IMR-90 (cell line): ENCODE measurements at places on chromosomes 4 and X.

DNA sequence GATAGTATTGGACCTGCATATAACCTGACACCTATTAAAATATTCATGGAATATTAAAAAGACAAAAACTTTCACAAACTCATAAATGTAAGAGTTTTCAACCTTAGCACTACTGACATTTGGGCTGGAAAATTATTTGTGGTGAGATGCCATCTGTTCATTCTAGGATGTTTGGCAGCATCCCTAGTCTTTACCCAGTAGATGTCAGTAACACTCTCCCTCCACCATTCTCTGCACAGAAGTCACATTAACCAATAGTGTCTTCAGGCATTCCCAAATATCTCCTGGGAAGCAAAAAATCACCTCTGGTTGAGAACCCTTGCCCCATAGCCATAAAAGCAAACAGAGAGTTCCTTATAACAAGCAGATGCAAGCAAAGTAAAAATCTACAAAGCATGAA lies 41.4 kb upstream of the NDST4 start:
- no peak for DNase-seq

DNA sequence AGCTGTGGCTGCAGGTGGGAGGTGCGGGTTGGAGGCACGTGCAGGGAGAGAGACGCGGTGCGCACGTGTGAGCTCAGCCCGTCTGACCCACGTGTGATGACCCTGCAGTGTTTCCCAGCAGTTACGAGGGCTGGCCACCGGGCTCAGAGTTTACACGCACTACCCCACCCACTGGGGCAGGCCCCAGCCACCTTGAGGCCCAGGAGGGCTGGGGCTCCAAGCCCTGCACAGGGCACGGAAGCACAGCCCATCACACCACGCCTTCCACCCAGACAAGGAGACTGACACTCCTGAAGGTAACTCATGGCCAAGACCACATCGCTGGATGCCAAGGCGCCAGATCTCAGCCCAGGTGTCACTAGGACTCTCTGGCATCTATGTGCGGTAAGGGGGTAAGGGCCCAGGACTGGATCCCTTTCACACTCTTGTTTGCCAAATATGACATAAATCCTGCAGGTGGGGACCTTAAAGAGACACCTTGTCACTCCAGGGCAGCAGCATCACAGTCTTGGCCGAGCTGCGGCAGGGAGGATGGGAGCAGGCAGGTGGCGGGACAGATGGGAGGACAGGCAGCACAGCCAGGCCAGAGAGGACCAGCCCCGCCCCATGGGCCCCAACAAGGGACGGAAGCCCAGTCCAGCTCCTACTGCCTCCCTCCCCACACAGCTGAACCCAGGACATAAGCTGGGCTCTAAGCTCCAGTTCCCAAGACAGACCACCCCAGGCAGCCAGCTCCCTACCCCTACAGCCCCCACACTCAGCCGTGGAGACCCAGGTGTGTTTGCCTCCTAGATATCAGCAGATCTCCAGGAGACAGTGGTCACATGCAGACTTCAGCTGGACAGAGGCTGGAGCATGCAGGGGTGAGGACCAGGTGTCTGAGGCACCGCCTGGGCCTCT lies 56.8 kb downstream of the ZFYVE28 start:
- no peak for DNase-seq

- DNase-seq = no peak
Measured at GRCh38 chrX:102995316-102995715, 58.2 kb downstream of the RAB40AL start.

GRCh38 chr4:122639181-122639580 lies 18.3 kb upstream of the IL21 start:
- DNase-seq = no peak

DNA sequence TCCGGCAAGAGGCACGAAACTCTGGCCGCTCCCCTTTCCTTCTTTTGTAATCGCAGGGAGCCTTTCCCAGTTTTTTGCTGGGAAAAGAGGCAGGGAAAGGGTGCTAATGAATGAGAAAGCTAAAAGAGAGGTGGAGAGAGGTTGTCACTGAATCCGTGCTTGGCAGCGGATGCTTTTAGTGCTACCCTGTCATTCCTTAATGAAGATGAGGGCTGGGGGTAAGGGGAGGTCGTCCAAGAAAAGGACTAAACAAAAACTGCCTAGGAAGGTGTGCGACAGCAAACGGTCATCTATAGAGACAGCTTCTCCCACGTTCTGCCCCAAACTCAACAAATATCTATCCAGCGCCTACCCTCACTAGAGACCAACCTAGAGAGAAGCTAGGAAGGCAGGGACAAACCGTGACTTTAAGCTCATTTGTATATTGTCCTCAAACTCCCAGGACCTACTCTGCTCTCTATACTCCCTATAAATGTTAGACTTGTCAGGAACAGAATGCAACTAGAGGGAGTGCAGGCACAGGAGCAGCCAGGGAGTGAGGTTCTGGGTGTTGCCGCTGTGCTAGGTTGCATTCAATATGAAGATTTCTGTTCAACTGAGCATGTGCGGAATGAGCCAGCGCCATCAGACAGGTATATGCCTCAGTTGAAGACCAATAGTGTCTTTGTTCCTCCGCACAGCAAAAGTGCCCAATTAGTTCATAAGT lies 777 bp upstream of the CASK start:
- peak; percentile 26 for DNase-seq

DNA sequence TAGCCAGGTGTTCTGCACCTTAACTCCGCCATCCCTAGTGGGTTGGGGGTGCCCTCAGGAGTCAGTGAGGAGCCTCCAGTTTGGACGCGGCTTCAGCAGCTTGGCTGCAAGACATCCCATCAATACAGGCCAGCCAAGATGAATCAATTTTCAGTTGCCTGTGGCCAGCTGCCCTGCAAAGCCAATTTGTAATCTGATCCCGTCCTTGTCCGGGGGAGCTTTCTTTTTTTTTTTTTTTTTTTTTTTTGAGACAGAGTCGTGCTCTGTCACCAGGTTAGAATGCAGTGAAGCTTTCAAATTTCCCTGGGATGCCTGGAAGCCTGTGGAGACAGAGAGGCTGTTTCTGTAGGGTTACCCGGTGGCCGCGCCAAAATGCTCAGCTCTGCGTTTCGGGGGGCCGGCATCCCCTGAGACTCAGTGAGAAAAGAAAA lies 192.5 kb downstream of the ASMT start:
- DNase-seq = peak; percentile 2

- peak; percentile 95 for DNase-seq
Measured at GRCh38 chr4:89111833-89112563, 665 bp downstream of the TIGD2 start.

- peak; percentile 73 for DNase-seq
Measured at GRCh38 chr4:30720021-30720660, at the start of gene PCDH7. PCDH7 (plus strand) TSS chr4:30720369; CDS start chr4:30721423, 1,054 bp downstream.

DNA sequence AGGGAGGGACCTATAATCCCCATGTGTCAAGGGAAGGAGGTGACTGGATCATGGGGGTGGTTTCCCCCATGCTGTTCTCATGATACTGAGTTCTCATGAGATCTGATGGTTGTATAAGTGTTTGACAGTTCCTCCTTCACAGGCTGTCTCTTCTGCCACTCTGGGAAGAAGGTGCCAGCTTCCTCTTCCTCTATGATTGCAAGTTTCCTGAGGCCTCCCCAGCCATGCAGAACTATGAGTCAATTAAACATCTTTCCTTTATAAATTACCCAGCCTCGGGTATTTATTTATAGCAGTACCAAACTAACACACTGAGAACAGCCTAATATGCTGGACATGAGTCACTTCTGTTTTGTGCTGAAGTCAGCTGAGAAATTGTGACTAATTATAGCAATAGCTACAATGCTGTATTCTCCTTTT lies 656.9 kb upstream of the CPEB2 start:
- DNase-seq = peak; percentile 66

GRCh38 chr4:76310683-76311082 lies 4.2 kb downstream of the STBD1 start:
- no peak for DNase-seq

DNA sequence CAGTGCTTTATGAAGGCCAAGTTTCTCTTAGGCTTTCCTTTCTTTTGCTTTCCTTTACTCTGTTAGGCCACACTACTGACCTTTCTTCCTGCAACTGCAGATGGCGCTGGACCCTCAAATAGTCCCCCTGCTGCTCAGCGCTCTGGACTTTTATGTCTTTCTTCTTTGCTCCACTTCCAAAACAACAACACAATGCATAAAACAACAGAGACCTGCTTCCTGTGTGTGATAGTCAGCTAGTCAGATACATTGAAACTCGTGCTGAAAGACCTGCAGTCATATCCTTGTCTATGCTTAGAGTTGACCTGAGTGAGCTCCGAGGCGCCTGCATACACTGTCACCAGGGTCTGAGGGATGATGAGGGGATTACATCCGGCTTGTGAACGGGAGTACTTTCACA lies 108.9 kb upstream of the TEX13D start:
- DNase-seq = no peak

DNA sequence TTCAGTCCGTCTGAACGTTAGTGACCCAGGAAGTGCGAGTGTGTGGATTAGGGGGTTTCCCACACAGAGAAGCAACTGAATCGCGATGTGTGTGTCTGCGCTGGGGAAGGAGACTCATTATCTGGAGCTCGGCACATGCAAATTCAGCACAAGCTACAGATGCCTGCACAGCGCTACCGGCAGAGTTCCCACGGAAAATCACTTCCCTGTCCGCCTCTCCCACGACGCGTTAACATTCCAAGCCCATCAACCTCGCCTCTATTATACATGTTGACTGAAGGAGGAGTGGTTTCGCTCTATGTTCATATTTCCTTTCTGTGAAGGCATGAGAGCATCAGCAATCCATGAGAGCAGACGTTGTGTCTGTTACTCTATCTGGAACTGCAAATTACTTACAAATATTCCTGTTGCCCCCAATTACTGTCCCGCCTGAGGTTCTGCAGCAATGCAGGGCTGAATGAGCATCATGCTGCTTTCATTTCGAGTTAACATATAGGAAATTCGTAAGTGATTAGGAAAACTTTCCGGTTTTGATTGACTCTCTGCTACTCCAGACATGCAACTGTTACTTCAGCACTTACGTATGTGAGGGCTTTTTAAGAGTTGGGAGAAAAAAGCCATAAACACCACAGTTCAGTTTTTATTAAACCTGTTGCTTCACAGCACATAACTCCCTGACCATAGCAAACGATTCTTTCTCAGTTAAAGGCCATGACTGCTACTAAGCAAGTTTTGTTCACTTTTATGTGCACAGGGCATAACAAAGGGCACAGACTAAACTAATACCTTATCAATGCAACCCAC lies 15.0 kb upstream of the MTNR1A start:
- DNase-seq = peak; percentile 79

DNA sequence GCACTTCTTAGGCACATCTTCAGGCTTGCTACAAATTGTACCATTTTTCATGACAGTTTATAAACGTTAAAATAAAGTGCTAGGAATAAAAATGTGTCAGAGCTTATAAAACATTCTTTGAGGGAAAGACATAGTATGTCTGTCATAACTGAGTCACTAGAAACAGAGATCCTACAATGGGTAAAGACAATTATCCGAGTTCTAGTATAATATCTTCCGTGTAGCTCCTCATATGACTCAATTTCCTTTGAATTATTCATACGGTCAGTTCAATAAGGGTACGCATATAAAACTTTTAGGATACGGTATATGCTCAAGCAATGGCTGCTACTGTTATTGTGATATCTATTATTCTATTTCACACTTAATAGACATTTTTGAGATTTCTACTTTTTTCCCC lies 349.1 kb downstream of the PCDH10 start:
- DNase-seq = no peak

GRCh38 chrX:136829413-136829812 lies 48.7 kb upstream of the ARHGEF6 start:
- no peak for DNase-seq

DNA sequence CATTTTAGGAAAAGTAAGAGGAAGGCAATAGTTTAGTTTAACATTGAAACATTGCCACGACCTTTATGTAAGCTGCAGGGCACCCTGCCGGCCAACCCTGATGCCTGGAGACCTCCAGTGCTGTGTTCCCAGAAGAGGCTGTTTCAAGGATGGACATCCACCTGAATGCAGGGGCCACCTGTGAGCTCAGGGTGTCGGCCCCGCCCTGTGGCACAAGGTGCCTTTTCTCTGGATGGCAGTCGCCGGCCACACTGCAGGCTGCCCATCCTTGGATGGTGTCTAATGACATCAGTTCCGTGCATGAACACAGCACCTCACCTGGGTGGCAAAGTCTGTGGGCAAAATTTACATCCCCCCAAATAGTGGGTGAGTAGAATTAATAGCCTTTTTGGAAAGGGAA lies 180.0 kb downstream of the AFAP1 start:
- no peak for DNase-seq

- no peak for DNase-seq
Measured at GRCh38 chr4:27763830-27764525, 903.3 kb downstream of the STIM2 start.

- no peak for DNase-seq
Measured at GRCh38 chr4:7924163-7924562, 15.5 kb downstream of the AFAP1 start.

DNA sequence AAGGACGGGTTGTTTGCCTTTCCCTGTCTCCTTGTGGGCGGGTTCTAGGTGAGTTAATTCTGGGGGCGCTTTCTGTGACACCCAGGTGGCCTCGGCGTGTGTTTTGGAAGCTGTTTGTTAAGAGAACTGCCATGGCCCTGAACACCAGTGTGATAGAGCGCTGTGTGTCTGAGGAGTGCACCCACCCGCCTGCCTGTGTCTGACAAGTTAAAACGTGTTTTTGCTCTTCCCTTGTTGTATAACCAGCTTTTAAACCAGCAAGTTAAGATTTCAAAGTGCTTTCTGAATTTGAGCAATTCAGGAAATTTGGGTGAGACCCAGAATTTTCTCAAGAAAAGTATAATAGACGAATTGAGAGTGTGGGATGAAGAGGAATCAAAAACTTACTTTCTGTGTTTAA lies 55.2 kb upstream of the HGFAC start:
- no peak for DNase-seq

GRCh38 chrX:9492901-9493300 lies 28.0 kb downstream of the TBL1X start:
- peak; percentile 12 for DNase-seq

- no peak for DNase-seq
Measured at GRCh38 chr4:40206426-40206825, 9.6 kb downstream of the RHOH start.

DNA sequence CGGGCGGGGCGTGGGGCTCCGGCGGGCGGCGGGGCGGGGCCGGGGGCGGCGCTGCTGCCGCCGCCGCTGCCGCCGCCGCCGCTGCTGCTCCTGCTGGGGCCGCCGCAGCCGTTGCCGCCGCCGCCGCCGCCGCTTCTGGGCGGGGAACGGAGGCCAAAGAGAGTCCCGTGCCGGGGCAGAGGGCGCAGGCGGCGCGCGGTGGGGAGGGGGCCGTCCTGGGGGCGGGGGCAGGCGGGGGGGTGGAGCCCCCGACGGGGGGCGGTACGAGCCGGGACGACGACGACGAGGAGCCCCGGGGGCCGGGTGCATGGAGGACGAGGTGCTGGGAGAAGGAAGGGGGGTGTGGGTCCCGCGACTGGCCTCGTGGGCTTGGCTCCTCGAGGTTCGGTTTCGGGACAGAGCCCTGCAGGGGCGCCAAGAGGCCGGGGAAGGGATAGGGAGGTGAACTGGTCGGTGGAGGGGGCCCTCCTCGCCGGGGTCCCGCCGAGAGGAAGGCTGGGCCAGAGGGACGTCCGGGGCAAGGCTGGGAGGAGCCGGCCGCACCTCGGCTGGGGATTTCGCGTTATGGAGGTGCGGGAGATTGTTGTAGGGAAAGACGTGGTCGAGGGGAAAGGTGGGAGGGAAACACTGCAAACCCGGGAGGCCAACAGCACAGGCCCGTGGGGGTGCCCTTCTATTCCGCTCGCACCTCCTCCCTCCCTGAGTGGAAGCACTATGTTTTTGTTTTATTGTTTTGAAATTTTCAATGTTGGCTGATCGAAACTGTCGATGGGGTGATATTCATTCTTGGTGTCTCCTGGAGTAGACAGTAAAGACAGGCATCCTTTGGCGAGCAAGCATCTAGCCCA lies 1.9 kb downstream of the BCORL1 start:
- no peak for DNase-seq

GRCh38 chr4:13640149-13640940 lies 12.8 kb upstream of the BOD1L1 start:
- peak; percentile 88 for DNase-seq

GRCh38 chr4:76955182-76955581 lies 5.6 kb downstream of the SEPTIN11 start:
- peak; percentile 69 for DNase-seq
